Activated CD4-positive, alpha-beta T cell treated with anti-CD3 and anti-CD28 coated beads, Interleukin-2, Interleukin-4, amounts not matched to agents 100 ng/mL and 50 ng/mL, durations not matched to agents 16 hours and 8 hours (primary cell): ENCODE measurements at places on chromosomes 13 and 19.

DNA sequence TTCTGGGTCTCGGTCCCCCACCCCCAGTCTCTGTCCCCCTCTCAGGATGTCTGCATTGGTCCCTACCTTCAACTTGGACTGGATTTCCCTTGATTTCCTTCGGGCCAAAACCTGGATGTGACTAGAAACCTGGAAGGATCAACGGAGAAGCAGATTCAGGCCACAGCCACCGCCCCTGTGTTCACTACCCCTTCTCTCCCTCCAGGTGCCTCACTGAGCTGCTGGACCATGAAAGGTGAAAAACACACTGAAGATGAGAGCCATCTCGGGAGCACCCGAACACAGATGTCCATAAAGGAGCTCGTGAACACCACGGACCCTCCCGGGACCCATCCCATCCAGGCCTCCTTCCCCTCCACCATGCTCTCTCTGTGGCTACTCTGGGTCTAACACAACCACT, 5.0 kb downstream of the TEAD2 start:
- no peak for DNase-seq

DNA sequence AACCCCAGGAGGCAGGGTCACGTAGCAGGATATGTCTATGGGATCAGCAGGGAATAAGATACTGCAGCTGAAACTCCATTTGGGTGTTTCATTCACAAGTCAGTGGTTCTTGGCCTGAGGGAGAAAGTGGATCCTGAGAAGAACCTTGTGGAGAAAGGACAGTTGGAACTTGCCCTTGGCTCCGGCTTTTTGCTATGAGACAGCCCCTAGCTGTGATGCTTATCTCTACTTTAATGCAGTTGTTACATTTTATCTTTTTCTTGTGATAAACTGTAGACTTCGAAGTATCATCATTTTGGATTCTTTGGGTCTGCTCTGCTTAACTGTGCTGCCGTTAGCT, 6.0 kb upstream of the SCEL start:
- no peak for DNase-seq

- DNase-seq = no peak
Measured at GRCh38 chr13:112053167-112053743, 13.7 kb upstream of the SOX1 start.

DNA sequence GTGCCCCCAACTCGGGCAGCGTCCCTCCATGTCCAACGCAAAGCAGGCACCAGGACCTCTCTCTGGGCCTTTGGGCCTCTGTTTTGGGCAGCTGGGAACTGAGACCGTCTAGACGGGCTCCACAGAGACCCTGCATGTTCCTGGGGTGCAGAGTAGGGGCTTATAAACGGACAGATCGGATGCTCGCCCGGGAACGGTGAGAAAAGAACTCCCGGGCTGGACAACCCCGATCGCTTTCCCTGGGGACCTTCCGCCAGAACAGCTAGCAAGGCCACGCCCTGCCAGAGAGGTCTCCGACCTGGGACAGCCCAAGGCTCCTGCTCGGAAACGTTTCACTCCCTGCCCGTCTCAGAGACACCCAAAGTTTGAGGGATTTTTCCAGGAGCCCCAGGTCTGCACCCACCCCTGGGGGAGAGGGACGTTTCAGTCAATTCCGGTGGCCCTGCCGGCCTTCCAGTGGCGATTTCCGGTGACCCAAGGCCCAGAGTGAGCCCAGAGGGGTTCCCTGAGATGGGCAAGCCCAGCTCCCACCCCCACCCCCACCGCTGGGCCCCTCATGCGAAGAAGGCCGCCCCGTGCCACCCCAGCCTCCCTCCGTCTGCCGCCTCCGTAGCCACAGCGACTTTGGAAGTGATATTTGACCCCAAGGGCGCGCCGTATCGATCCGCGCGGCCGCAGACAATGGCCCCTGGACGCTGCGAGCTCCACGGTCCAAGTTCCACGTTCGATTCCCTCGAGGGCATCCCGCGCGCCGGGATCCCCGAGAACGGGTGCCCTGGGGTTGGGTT, 1.7 kb downstream of the NR2F6 start:
- no peak for DNase-seq

- DNase-seq = no peak
Measured at GRCh38 chr13:33651766-33652165, 166.2 kb upstream of the RFC3 start.

DNA sequence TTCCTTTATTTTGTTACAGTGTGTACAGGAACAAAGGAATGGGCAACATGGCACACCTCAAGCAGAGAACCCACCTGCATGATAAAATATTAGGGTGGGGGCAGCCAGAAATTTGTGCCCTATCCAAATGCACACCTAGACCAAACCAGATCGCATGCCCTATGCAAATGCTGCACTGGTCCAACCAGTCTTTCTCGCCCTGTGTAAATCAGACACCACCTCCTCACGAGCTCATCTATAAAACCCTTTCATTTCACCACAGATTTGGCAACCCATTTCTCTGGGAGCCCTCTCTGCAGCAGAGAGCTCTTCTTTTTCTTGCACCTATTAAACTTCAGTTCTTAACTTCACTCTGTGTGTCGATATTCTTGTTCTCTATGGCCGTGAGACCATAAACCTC, 1559.2 kb downstream of the SLITRK1 start:
- DNase-seq = no peak

DNA sequence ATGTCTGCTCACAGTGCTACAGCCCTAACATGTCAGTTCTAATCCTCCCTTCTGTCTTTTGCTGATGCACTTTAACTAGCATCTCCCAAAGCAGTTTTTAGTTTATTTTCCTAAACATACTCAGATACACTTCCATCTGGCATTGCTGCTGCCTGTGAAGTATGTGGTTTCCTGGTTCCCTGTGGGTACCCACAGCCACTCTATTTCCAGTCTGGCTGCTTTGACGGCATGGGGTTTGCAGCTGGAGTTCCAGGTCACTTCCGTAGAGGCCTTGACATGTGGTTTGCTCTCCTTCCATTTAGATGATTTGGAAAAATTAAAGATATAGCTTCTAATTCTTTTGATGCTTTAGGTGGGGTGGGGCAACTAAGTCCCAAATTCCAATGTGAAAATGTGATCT, 375.5 kb downstream of the PCDH20 start:
- DNase-seq = no peak

GRCh38 chr13:80235166-80235966, 105.6 kb downstream of the SPRY2 start:
- DNase-seq = no peak

DNA sequence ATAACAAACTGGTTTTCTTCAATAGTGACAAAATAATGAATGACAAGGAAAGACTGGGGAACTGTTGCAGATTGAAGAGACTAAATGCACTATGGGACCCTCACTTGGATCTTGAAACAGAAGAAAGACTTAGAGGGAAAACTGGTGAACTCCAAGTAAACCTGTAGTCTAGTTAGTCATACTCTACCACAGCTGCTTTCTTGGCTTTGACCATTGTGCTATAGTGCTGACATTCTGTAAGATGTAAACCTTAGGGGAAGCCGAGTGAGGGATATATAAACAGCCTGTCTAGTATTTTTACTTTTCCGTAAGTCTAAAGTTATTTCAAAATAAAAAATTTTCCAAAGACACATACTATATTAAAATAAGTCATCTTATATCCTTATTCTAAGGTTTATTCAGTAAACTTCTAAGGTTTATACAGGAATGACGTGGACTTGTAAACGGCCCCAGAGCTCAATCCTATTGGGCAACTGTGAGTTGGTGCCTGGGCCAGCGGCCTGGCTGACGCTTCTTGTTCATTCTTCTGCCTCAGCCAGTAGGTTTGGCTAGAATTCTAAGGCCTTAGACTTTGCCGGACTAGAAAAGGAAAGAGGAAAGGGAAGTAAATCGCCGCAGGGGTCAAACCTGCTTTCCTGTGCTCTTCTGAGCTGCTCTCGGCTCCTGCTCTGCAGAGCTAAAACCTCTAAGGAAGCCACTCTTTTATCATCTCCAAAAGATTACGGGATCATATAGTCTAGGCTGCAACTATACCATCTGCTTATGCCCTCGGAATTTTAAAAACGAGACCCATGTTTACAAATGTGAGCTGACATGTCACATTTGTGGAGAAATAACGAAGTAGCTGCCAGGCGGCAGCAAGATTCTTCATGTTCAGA, 33.6 kb upstream of the UBE2L5 start:
- DNase-seq = no peak

DNA sequence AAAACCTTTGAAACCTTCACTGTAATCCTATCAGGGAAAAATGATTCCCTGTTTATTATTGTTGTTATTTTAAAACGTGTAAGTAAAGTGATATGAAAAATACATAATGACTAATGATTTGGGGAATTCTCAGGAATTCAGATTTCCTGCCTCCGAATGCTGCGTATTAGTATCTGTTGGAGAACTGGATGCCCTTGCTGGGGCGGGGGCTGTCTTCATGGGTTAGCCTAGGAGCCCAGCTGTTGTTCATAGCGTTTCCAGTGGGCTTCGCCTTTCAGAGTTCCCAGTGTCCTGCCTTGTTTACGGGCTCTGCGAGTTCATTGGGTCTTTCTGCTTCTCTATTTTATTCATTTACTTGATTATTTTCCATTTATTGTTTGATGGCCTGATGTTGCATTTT, 18.4 kb downstream of the NAXD start:
- DNase-seq = no peak

DNA sequence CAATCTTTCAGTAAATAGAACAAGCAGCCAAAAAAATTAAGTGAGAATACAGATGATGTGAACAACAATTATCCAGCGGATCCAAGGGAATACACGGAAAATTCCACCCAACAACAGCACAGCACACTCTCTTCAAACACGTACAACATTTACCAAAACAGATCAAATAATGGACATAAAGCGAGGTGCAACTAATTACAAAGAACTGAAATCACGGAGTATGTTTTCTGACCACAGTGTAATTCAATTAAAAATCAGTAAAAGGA, 26.2 kb downstream of the MIER2 start:
- no peak for DNase-seq

- peak; percentile 73 for DNase-seq
Measured at GRCh38 chr13:26557393-26558073, at the start of gene WASF3. TSS of gene WASF3 (plus strand) at chr13:26557683. CDS start at chr13:26642271, 84,588 bp downstream.

GRCh38 chr13:34777089-34777913, 164.8 kb upstream of the NBEA start:
- DNase-seq = no peak

DNA sequence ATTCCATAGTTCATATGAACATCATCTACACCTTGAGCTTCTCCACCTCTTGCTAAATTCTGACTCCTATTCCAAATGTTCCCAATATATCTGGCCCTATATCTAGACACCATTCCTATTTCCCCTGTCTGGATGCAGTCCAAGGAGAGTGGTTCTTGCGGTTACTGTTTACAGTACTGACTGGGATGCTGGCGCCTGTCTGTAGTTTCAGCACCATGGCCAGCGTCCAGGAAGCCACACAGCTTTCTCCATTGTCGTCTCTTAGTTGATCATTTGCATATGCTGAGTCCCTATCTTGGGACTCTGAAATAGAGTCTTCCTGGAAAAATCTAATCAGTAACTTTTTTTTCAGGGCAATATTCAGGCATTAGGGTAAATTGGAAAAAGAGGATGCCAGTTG, 14.9 kb downstream of the LAIR2 start:
- peak; percentile 56 for DNase-seq

GRCh38 chr13:30042891-30043630, 192.6 kb upstream of the UBL3 start:
- DNase-seq = no peak

- DNase-seq = no peak
Measured at GRCh38 chr13:78934336-78934735, 275.4 kb upstream of the OBI1 start.

GRCh38 chr19:38319421-38320258, at the start of gene KCNK6:
TSS of gene KCNK6 (plus strand) at chr19:38319845. CDS start at chr19:38319951, 106 bp downstream.
- DNase-seq = peak; percentile 50
